Cortex of kidney (tissue), 1 donor: ENCODE measurements at places on chromosomes 7 and 10.

- no peak for DNase-seq
Measured at GRCh38 chr10:133006806-133007205, 64.4 kb upstream of the CFAP46 start.

DNA sequence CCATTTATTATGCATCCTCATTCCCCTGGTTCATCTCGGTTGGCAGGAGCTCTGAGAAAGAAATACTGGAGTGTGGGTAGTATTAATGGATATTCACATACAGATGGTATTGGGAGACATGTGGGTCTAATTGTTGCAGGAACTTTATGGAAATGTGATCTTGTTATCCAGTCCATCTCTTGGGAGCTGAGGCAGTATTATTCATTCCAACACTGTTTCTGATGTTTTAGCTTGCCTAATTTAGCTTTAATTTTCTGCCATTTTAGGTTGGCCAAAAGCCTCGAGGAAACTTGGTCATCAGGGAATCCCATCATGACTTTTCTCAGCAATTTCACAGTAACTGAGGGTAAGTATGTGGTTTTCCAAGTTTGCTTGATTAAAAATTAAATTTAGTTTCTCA lies 125.7 kb downstream of the ABCA13 start:
- DNase-seq = no peak

DNA sequence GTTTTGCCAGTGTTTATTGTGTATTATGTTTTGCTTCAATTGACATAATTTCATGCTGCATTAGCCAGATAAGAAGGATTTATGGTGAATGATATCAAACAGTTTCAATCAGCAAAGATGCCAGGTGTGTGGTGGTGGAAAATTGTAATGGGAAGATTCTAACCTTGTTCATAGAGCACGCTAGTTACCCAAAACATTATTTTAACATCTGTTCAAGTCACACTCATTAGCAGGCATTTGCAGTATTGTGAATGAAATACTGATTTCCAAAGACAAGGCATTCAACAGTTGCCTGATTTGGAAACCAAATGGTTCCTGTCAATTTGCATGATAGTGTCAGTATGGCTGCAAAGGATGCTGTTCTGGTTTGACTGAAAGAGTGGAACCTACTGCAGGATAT lies 129.7 kb downstream of the EPC1 start:
- no peak for DNase-seq

GRCh38 chr10:22962817-22963216 lies 35.0 kb downstream of the ARMC3 start:
- no peak for DNase-seq

GRCh38 chr7:138842111-138842510 lies 44.1 kb upstream of the ATP6V0A4 start:
- DNase-seq = no peak

- no peak for DNase-seq
Measured at GRCh38 chr10:49642311-49642710, 28.5 kb downstream of the CHAT start.

GRCh38 chr7:140669352-140669751 lies 3.4 kb upstream of the ADCK2 start:
- DNase-seq = no peak

- DNase-seq = no peak
Measured at GRCh38 chr10:13018171-13018570, 16.7 kb upstream of the CCDC3 start.

DNA sequence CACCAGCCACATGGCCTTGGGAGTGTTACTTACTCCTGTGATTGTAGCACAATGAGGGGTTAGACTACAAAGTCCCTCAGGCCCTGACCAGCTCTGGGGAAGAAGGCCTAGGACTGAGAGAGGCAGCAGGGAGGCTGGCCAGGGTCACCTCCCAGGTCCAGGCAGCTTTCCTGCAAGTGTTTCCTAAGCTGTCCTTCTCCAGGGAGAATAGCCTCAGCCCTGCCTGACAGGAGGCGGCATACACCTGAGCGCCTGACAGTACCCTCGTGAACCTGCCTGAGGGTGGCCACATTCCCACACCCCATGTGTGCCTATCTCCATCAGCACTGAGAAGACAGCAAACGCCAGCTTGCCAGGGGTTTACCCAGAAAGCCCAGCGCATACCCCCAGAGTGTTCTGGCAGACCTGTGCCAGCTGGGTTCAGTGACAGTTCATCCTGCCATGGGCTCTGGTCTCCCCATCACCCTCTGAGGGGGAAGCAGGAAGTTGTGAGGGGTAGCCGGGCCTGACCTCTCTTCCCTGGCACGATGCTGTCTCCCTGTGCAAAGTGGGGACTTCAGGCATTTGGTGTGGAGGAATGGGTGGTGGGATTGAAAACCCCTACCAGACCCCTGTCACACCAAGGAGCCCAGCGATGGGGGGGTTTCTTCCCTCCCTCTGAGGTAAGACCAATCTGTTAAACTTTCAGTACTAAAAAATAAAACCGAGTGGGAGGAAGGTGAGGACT lies 56.3 kb upstream of the CAMK2B start:
- DNase-seq = no peak

- no peak for DNase-seq
Measured at GRCh38 chr7:26912338-26912737, 47.9 kb upstream of the SKAP2 start.

- no peak for DNase-seq
Measured at GRCh38 chr10:130403153-130404075, 267.2 kb downstream of the GLRX3 start.

- DNase-seq = no peak
Measured at GRCh38 chr7:99901581-99901980, 17.7 kb downstream of the TRIM4 start.

GRCh38 chr10:61389887-61390286 lies 63.3 kb downstream of the TMEM26 start:
- no peak for DNase-seq

- no peak for DNase-seq
Measured at GRCh38 chr10:71753091-71753959, 20.0 kb downstream of the VSIR start.

- no peak for DNase-seq
Measured at GRCh38 chr7:110317541-110318265, 773.2 kb upstream of the LRRN3 start.

DNA sequence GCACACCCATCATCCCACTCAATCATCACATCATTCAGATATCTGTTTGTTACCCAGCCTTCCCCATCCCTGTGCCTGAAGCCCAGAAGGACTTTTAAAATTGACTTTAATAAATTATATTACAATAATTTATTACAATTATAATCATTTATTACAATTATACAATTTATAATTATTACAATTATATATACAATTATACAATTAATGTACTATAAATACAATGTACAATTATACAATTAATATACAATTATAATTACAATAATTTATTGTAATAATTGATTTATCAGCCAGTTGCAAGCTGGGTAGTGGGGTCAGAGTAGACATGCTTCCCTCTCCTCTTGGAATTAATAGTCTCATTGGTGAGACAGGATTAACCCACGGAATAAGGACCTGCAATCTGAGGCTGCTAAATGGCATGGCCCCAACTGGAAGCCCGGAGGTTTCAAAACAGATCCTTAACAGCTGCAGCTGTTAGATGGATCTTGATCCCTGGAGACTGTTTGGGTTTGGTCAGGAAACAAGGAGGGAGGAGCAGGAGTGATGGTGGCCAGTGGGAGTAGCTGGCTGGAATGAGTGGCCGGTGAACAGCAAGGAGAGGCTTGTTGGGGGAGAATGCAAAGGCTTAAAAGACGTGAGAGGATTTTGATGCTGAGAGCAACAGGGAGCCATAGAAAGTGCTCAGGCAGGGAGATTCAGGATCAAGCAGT lies 402.8 kb upstream of the PODXL start:
- DNase-seq = no peak

- DNase-seq = no peak
Measured at GRCh38 chr10:71486484-71487114, 89.9 kb downstream of the CDH23 start.

DNA sequence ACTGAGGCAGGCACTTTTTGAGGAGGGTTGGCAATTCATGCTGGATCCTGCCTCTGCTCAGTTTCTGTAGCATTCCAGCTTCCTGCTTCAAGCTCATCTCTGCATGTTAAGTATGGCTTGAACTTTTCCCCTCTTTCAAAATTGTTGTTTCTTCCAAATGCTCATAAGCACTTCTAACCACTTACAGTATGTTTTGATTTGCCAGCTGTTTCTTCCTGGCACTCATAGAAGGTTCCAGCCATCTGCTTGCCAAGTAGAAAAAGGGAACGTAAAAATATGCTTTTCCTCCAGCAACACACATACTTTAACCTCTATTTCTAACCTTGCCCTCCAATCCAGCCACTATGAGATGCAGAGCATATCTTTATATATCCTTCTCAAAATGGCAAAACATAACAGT lies 692.6 kb upstream of the COBL start:
- no peak for DNase-seq

GRCh38 chr10:103636492-103636891 lies 143.0 kb downstream of the NEURL1 start:
- DNase-seq = no peak

- no peak for DNase-seq
Measured at GRCh38 chr10:58575491-58575890, 62.8 kb downstream of the BICC1 start.

- no peak for DNase-seq
Measured at GRCh38 chr7:750111-750905, 23.2 kb upstream of the PRKAR1B start.

GRCh38 chr10:112981553-112981952 lies 31.5 kb downstream of the TCF7L2 start:
- DNase-seq = no peak

DNA sequence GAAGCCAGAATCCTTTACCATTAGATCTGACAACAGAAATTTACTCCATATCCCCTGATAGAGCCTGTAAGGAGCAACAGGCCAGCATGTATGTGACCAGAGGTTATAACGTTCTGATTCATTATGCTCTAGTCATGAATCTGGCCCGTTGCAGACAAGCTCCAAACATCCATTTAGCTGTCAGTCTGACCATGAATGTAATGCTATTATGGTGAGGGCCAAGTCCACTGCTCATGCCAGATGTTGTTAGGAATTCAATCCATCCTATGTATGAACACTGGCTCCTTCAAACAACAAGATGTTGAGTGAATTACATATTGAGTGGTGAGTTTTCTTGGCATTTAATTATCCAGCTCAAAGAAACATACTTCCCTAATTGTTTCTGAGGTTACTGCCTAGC lies 610.1 kb upstream of the ANKRD30A start:
- no peak for DNase-seq

DNA sequence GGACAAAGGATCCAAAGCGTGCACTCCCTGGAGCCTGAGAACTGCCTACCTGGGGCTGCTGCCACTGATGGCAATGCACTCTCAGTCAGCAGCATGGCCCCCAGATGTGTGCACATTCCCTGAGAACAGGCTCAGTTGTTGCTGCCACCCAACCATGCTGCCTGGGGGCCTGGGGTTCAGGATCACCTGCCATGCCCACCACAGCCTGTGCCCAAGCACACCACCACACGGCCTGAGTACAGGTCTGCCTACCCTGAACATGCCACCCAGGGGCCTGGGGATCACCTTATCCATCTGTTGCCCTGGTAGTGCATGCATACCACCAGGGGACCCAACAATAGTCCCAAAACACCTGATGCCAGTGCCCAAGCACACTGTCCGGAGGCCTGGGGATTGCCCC lies 1174.5 kb downstream of the SORCS1 start:
- no peak for DNase-seq

GRCh38 chr7:143041346-143041745 lies 10.8 kb upstream of the OR6V1 start:
- no peak for DNase-seq

DNA sequence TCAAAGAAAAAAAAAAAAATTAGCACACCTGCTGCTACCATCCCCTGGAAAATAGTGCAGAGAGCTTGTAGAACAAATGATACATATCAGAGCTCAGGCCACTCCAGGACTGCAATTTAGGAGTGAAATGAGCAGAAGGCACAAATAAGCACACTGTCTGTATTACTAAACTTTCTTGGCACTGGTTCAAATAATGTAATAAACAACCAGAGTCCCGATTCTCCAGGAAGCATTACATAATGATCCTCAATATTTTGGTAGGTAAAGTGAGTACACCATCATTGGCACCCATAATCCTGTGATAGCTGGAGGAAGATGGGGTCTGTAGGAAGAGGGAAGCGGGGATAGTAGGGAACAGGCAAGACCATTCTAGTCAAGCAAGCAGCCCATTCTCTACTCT lies 74.3 kb downstream of the SVOPL start:
- no peak for DNase-seq

GRCh38 chr7:73832806-73833205 lies 2.0 kb downstream of the CLDN4 start:
- no peak for DNase-seq

- DNase-seq = no peak
Measured at GRCh38 chr10:130985158-130985753, 326.3 kb downstream of the TCERG1L start.
